CD4-positive, alpha-beta T cell treated with Interferon alpha-2 for 1 hour (primary cell): ENCODE measurements at places on chromosomes 5 and 9.

DNA sequence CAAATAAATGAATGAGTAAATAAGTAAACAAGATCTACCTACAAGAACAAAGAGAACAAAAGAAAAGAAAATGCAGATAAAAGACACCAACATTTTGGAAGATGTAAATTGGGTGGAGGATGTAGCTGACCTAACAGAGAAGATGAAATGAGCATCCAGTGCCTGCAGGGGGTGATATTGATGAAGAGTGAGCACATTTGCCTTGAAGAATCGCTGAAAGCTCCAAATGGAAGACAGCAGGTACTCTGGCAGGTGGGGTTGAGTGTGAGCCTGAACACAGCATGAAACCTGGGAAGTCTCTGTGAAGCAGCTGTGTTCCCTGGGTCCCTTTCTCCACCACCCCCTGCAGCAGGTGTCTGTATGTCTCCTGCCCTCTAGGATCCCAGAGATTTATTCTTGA is 125.6 kb downstream of the NXNL2 start:
- no peak for DNase-seq

DNA sequence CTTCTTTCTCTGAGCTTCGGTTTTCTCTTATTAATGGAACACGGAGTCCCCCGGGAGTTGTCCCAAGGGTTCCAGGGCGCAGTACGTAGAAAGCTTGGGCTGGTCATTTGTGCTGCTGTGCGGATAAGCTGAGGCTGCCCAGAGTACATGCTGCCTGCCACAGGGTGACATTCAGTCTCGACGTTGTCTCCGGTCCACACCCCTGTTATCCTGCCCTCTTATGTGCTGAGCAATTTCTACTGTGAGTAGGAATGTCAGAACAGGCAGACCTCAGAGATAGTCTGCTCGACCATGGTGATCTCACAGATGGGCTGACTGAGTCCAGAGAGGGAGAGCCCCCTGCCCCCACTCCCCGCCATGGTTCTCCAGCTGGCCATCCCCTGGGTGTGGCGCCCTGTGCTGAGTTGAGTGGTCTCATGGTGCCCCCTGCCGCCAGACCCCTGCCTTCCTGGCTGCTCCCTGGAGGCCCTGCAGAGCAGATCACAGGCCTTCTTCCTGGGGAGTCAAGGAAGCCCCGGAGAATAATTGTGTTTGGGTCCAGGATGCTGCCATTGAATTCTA is 124.0 kb downstream of the RGS3 start:
- DNase-seq: peak; percentile 12

DNA sequence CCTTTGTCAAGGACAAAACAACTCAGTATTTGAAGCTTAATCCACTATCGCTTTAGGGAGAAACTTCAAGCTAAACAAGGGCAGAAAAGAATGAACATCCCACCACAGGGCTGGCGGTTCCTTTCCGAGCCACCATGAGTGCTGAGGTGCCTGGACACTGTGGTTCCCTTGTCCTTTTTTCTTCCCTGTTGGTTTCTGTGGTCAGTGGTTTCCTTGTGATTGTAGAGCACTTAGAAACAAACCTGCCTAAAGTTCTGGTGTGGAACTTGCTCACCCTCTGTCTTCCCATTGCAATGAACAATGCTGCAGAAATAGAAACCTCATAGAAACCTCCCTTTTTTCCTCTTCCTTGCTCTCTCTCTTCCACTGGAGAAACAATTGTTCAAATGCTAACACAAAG is 79.3 kb upstream of the TBC1D2 start:
- DNase-seq: no peak

DNA sequence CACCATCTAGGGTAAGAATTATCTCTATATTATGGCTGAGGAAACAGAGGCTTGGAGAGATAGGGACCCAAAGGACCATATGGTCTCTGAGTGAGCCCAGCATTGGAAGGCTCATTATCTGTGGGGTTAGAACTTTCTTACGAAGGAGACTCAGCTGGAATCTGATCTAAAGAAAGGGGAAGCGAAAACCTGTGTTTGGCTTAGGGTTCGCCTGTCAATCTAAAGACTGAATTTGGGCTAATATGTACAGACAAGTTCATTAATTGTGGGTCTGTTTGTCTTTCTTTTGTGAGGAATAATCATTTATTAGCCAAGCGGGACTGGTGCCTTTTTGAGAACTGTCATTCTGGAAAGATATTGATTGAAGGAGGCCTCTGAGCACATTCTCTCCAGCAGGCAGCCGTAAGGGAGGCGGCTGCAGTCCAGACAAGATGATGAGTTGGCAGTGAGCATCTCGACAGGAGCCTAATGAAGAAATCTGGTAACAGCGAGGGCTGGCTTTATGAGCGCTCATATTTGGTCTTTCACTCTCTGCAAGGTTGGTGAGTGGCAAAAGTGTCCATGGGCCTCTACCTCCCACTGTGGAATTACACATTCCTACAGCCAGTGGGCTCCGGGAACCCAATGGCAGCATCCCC is 104.2 kb upstream of the GPR151 start:
- no peak for DNase-seq

GRCh38 chr5:95274011-95274410 is 10.9 kb downstream of the MCTP1 start:
- DNase-seq: no peak

GRCh38 chr9:18891946-18892670 is 140.9 kb downstream of the SAXO1 start:
- no peak for DNase-seq

DNA sequence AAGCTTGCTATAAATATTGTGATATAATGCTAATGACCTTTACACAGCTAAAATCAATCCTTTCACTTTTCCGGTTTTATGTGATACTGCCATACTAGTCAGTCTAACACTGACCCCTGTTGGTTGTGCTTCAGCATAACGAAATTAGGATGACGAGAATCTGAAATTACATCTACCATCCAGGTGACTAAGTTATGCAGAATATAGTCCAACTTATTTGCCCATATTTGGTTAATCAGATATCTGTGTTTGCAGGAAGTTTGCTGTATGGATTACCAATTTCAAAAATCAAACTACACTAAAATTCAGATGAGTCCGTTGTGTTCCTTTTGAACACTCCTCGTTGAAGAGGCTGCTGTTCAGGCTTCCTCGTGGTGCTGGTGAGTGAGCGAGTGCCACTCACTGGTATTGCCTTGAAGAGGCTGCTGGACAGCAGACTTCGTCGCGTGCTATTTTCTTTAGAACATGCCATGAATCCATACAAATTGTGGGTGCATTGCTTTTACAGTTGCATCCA is 32.5 kb downstream of the TENT4A start:
- peak; percentile 69 for DNase-seq
